Urinary bladder (tissue), 4 donors: ENCODE measurements at places on chromosomes 4 and X.

DNA sequence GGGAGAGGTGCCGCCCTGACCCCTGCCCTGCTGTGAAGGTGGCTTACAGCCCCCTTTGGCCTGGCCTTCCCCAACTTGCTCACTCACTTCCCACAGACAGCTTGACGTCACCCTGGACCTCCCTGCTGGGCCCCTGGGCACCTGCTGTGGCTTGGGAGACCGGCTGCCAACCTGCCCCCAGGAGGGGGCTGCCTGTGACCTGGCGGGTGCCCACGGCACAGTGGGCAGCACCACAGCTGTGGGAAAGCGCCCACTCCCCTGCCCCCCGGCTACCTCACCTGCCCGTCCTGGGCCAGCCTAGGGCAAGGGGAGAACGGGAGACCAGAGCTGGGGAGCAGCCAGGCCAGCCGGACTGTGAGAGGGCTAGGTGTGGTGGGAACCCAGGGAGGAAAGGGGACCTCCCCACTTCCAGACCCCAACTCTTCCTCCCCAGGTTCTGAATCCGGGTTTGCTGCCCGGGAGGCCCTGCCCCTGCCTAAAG is 2.4 kb upstream of the ZFP92 start:
- DNase-seq: no peak

- no peak for DNase-seq
These were observed 98.4 kb downstream of the AREG start for GRCh38 chr4:74543231-74543781.

GRCh38 chr4:7964890-7965662 is 25.4 kb upstream of the AFAP1 start:
- no peak for DNase-seq

GRCh38 chr4:36288731-36289426 is 7.5 kb downstream of the DTHD1 start:
- DNase-seq: no peak
